ENCODE measurements at places on chromosomes 2 and 18. TPM values are rescaled to one million over a fixed set of nuclear protein-coding genes. Genes with fewer than 3 reads are reported as not detected.

- H3K36me3 ChIP-seq: no peaks in the 10 kb centered on the region
- H3K4me1 ChIP-seq: no peaks in the 10 kb centered on the region
- peaks cover 53% of the 10 kb centered on the region for H3K27me3 ChIP-seq
- no peak for DNase-seq
- H3K27ac ChIP-seq: no peak overlapping the region
These were observed 1.4 kb upstream of the STEAP3 start for GRCh38 chr2:119222213-119222612.

- H3K4me3 ChIP-seq: no peak overlapping the region
- H3K27me3 ChIP-seq: peaks cover 7% of the 10 kb centered on the region
- no peak overlapping the region for H3K27ac ChIP-seq
- DNase-seq: no peak
- H3K36me3 ChIP-seq: no peaks in the 10 kb centered on the region
- H3K4me1 ChIP-seq: peaks cover 7% of the 10 kb centered on the region
These were observed 85.8 kb downstream of the TCF4 start for GRCh38 chr18:55501982-55502710.

- DNase-seq: no peak
- H3K36me3 ChIP-seq: no peaks in the 10 kb centered on the region
- no peak overlapping the region for H3K27ac ChIP-seq
- H3K4me1 ChIP-seq: no peaks in the 10 kb centered on the region
- H3K27me3 ChIP-seq: no peaks in the 10 kb centered on the region
These were observed 720.4 kb upstream of the GYPC start for GRCh38 chr2:125935559-125935958.

Gene FBLN7
- 9.4 TPM for total RNA-seq
